NCI-H1417 treated with DMSO at 0.1 percent for 48 hours (cell line): ENCODE measurements at places on chromosomes 3 and 15.

- DNase-seq, result peak; percentile 81
Measured at GRCh38 chr15:72136170-72137051, 18.2 kb downstream of the SENP8 start.

DNA sequence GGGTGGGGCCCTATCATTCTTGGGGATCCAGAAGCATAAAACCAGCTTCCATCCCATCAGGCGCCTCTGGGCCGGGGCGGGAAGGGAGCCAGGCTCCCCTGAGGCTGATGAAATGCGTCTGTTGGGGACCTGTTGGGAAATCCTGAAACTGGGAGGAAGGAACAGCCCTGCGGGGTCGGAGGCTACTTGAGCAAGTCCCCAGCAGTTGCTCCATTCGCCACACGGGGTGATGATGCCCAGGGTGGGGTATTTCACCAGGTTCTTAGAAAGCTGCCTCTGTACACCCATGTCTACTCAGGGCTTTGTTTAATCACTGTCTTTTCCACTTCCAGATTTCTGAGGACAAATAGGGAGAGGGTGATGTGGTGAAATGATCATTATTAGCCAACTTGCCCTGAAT lies 25.4 kb upstream of the TSEN2 start:
- DNase-seq, result no peak

DNA sequence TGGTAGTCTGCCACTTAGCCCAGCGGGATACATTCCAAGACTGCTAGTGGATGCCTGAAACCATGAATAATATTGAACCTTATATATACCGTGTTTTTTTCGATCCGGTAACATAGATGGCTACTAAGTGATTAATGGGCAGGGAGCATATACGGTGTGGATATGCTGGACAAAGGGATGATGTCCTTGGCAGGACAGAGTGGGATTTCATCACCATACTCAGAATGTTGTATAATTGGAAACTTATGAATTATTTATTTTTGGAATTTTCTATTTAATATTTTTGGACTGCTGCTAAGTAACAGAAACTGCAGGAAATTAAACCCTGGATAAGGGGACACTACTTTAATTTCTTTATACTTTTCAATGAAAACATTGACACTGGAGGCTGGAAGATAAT lies 53.2 kb downstream of the ASTE1 start:
- DNase-seq, result no peak

- no peak for DNase-seq
Measured at GRCh38 chr3:13159890-13160289, 86.7 kb upstream of the IQSEC1 start.

DNA sequence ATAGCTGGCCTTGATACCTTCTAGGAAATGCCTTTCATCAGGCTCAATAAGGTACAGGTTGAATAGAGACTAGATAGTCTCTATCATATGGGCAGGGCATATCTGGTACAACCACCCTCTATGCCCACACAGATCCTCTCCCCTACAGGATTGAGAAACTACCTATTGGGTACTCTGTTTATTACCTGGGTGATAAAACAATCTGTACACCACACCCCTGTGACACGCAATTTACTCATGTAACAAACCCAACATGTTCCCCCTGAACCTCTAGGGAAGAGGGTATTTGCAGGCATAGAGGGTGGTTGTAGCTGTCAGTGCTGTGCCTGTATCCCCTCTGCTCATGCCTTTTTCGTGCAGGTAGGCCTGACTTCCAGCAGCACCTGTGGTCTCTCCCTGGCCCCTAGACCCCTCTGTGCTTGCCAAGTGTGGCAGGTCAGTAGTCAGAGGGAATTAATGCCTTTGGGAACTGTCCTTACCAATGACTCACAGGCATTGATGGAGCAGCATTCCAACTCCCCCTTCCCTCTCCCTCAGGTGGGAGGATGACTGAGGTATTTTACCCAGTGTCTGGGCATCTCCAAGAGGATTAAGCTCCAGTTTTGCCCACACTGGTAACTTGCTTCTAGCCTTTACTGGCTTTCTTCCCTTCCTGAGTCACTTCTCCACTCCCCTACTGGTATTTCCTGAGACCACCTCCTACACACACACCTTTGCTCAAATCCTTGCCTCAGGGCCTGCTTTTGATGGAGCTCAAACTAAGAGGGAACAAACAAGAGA lies 18.3 kb downstream of the CLSTN2 start:
- no peak for DNase-seq

DNA sequence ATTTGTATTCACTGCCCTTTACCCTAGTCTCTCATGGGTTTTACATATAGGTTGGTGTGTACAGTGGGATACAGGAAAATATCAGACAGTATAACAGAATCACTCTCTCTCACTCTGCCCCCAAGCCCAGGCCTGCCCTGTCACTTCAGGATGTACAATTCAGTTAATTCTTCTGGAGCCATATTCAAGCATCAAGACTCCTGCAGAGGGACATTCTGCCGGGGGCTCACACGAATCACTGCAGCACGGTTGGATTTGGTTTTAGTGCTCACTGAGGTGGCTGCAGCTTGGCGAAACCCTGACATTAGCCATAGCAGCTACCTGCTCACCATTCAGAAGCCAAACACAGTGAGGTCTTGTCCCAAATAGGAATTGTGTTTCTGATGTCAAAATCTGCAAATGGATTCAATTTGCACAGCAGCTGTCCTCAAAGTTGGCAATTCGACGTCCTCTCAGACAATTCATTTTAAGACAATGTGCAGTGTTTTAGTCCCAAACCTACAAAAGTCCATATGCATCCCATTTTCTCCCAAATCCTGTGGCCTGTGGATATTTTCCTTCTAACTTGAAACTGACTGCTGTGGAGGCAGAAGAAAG lies 82.9 kb downstream of the CHSY1 start:
- DNase-seq, result no peak

- DNase-seq, result no peak
Measured at GRCh38 chr3:56314842-56315241, 153.4 kb downstream of the ERC2 start.

GRCh38 chr15:90857883-90858443 lies 10.4 kb upstream of the FURIN start:
- DNase-seq, result no peak

- no peak for DNase-seq
Measured at GRCh38 chr3:120855665-120856437, 52.2 kb upstream of the STXBP5L start.

- DNase-seq, result no peak
Measured at GRCh38 chr3:22606461-22606860, 596.7 kb upstream of the UBE2E2 start.

- DNase-seq, result no peak
Measured at GRCh38 chr15:72175186-72176044, 22.2 kb downstream of the GRAMD2A start.

GRCh38 chr15:52161406-52161966 lies 29.7 kb downstream of the GNB5 start:
- DNase-seq, result no peak

- no peak for DNase-seq
Measured at GRCh38 chr3:66075281-66075680, 36.6 kb upstream of the MAGI1 start.

DNA sequence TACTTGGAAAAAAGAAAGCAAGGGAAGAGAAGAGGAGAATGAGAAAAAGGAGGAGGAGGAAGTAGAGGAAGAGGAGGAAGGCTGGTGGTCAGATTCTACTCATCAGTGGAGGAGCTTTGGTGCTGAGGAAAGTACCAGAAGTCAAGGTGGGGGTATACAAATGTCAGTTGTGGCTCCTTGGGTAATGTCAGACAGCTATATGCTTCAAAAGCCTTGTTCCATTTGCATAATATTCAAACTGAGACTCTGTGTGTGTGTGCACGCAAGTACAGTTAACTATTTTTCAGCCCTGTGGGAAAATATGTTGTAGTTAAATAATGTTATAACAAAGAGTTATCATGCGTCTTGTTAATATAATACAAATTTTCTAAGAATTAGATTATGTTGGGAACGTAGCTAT lies 609.7 kb downstream of the PDCD6IP start:
- DNase-seq, result no peak

- DNase-seq, result no peak
Measured at GRCh38 chr3:25863416-25863959, 73.6 kb downstream of the OXSM start.

DNA sequence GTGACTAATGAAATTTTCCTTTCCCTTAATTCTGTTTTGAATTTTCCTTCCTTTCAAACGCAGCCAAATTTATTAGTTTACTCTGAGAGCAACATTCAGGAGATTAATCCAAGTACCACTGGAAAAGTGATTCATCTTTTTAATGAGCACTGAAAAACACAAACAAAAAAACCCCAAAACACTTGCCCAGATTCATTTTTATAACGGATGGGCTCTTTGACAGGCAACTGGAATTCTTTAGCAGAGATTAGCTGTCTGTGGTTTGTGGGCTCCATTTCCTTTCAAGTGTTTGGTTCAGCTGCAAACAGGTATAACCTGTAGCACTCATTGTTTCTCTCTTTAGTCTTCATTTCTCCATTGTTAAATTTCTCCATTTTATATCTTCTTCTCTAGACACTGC lies 3.1 kb upstream of the POLR2M start:
- no peak for DNase-seq

- DNase-seq, result no peak
Measured at GRCh38 chr3:121883507-121883906, 10.7 kb upstream of the SLC15A2 start.

GRCh38 chr3:24145981-24146822 lies 201.1 kb downstream of the NR1D2 start:
- DNase-seq, result no peak

DNA sequence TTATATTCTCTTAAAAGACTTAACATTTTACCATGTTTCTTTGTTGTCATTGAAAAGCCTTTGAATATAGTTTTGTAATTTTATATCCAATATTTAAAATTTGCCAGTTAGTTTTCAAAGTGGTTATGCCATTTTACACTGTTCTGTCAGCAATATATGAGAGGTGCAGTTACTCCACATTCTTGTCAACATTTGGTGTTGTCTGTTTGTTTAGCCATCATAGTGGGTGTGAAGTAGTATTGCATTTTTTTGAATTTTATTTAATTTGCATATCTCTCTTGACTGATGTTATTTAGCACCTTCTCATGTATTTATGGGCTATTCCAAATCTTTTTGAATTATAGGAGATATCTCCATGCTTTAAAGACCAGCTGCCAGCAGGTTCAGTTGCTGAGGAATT lies 40.4 kb downstream of the LRRC28 start:
- DNase-seq, result no peak

GRCh38 chr3:134544316-134544715 lies 58.5 kb downstream of the CEP63 start:
- no peak for DNase-seq

- DNase-seq, result no peak
Measured at GRCh38 chr3:58833491-58833890, 166.9 kb upstream of the FAM3D start.

DNA sequence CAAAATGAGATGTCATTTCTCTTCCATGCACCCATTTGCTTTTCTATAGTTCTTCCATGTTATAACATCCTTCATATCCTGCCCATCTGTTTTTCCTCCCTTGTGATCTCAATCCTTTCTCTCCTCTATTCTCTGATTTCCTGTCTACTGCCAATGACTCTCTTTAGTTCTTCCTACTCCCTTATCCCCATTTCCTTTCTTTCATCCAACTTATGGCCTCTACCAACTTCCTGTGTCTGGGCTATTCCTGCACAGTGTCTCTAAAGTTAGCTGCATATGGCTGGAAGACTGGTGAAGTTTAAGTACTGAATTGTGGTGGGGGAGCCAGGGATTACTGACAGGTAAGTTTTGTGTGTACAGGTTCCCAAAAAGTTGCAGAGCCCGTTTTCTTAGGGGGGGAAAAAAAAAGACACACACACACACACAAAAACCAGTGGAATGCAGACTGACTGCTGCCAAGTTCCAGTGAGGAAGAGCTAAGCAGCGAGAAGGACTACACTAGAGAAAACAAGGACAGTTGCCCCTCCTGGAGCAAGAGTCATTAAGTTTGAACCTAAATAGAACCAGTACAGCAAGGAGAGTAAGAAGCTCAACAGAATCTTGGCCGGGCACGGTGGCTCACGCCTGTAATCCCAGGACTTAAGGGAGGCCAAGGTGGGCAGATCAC lies 28.8 kb downstream of the XRN1 start:
- DNase-seq, result no peak

DNA sequence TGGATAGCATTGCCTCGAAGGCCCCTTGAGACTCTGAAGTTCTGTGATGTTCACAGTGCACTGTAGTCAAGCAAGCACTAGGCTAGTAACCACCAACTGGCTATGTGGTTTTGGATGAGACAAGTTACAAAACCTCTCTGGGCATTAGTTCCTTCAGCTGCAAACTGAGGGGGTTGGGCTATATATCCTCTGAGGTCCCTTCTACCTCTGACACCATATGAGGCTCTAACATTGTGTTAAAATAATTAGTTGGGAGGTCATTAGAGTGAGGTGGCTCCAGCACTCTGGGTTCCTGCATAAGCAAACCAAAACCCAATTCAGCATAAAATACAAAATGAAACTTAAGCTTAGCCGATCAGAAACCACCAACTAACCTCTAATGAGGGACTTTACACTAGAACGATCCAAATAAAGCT lies 209.5 kb upstream of the LRRN1 start:
- DNase-seq, result no peak

DNA sequence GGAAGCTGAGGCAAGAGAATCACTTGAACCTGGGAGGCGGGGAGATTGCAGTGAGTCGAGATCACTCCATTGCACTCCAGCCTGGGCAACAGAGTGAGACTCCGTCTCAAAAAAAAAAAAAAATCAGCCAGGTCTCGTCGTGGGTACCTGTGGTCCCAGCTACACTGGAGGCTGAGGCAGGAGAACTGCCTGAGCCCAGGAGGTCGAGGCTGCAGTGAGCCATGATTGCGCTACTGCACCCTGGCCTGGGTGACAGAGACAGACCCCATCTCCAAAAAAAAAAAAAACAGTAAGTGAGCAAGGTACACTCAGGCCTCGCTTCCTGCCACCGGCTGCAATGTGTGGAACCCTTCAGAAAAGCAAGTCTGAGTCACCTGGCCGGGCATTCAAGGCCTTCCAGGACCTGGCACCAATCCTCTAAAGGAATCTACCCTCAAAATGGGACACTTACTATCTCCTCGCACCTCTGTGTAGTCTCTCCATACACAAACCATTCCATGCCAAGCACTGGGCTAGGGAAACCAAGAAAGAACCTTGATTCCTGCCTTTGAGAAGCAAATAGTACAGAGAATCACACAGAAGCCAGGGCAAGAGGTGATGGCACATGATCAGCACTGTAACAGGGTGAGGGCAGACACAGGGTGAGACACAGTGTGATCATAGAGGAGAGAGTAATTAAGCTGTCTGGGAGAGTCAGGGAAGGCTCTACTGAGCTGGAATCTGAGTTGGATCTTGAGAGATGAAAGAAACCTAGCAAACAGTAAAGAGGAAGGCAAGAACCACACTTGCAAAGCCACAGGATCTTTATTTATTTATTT lies 9.7 kb downstream of the SCAMP2 start:
- no peak for DNase-seq

DNA sequence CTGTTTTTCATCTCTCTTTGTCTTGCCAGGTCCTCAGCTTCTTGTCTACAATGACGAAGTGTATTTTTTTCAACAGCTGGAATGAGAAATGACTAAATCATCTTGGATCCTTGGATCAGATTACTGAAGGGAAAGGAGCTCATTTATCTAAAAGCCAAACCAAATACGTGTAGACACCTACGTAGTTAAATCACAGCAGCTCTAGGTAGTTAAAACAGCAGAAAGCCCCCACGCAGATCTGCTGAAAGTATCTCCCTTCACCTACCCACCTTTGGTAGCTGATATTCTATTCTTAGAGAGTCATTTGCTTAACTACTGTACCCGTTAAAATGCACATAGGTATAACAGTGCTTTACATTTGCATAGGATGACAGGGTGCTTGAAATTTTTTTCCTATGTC lies 105.5 kb upstream of the WNT5A start:
- DNase-seq, result no peak
